ENCODE measurements at places on chromosomes 1 and 21.

DNA sequence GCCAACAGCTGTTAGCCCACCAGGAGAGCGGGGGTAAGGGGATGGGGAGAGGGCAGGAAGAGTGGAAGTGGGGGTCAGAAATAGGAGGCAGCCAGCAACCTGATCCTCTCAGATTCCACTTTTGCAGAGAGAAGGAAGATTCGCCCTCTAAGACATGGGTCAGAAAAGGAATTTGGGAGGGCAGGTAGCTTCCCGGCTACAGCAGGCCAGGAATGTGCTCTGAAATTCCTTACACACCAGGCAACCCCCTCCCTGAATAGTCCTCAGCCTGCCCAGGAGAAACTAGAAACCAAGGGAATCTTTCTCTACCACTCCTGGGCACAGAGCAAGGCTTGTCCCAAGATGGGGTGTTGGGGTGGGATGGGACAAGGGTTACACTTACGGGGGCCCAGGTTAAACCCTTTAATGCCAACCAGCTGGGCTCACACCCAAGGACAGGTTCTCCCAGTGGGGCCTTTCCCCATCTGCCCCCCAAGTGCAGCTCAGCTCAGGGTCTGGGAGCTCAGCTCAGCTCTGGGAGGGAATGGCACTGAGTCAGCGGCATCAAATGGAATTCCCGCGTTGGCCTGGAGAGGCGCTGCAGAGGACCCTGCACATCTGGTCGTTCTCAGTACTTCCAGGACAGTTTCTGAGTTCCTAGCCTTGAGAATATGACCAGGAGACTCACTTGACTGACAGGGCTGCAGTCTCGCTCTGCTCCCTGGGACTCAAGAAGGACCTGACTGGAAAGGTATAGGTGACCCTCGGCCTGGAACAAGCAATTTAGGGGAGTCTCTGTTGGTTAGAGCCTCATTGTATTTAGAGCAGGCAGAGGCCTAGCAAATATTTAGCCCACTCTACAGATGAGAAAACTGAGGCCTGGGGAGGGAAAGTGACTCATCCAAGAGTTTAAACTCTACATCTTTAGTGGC, 761 bp downstream of the TNNT2 start:
- no peak for DNase-seq

DNA sequence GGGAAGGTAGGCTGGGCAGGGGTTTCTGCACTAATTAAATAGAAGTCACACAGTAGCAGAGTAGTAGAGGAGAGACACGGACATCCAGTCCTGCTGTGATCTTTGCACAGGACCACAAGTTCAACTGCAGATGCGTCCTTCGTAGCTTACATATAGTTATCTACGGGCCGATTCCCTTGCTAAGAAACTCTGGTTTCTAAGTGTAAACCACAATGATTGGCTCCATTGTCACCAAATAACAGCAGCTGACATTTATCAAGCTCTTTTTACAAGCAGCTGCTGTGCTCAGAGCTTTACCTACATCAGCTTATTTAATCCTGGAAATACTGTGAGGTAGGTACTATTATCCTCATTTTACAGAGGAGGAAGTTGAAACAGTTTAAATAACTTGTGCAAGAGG, 3.1 kb downstream of the SLC45A3 start:
- no peak for DNase-seq

DNA sequence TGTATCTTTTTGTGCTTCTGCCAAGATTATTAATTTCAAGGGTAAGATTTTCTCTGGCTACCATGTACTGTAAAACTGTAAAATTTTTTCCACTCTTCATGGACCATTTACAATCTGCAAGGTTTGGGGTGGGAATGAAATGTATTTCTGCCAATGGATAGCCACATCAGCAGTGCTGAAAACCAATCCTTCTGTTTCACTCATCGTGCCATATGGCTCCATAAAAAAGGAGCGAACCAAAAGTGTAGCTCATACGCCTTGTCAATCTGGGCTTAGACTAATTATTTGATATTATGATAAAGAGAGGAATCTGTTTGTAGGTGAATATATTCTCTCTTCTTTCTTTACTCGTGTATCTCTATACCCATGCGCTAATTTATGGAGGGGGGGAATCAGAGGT, 3.0 kb upstream of the SLC44A5 start:
- no peak for DNase-seq

DNA sequence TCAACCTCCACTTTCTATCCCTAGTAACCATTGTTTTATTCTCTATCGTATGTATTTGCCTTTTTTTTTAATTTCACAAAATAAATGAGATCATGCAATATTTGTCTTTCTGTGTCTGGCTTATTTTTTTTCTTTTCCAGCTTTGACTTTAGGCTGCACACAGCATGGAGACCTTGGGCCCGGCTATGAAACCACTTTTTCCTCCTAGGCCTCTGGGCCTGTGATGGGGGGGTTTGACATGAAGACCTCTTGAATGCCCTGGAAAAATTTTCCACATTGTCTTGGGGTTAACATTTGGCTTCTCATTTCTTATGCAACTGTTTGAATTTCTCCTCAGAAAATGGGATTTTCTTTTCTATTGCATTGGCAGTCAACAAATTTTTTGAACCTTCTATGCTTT, 100.2 kb upstream of the BTG3 start:
- no peak for DNase-seq

- DNase-seq, result no peak
Observed at GRCh38 chr1:39076127-39076798, 50.1 kb downstream of the NDUFS5 start.

GRCh38 chr1:28421744-28422143, 52.2 kb downstream of the PHACTR4 start:
- DNase-seq, result no peak

DNA sequence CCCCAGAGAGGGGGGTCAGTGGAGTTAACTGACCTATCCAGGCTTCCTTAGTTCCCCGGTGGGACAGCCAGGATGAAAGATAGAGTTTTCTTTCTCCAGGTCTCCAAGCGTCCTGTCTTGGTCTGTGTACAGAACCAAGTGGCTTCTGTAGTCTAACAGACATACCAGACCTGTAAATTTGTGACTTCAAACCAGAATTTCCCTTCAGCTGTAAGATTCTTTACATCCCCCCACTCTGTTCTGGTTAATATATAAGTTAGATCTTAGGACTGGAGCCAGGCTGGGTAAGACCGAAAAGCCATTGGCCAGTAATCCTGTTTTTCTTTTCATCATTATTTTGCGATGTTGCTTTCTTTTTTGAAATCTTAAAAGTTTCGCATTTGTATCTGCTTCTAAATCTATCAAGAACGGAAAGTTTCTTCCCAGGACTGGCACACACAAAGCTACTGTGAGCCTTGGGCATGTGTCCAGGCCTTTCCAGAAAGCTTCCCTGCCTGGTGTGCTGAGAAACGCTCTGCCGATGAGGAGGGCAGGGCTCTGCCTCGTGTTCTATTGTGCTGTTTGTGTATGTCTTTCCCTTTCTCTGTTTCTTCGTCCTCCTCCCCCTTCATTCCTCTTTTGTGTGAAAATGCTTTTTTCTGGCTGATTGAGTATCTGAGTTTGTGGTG, 72.3 kb downstream of the RGL1 start:
- DNase-seq, result no peak

DNA sequence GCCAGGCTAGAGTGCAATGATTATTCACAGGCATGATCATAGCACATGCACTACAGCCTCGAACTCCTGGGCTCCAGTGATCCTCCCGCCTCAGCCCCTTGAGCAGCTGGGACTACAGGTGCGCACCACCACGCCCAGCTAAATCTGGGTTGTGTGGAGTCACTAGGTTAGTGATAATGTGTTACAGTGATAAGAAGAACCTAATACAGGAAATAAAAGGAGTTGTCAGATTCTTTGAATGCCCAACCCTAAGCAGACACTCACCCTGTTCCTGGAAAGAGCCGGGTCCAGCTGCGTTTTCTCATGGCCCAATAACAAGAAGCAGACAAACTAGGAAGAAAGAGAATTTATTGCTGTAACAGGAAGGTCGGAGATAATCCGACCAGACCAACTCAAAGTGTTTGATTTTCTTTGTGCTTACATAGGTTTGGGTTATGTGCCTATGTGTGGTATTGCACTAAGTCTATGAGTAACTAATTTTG, 8.8 kb downstream of the IFNGR2 start:
- no peak for DNase-seq

All from SHP77 treated with DMSO at 0.1 percent for 48 hours (cell line).